Activated naive CD8-positive, alpha-beta T cell treated with anti-CD3 and anti-CD28 coated beads, Interleukin-2, amount 10 ng/mL, durations not matched to agents 7 days and 5 days (primary cell): ENCODE measurements at places on chromosomes 3 and 15. TPM values are rescaled to one million over a fixed set of nuclear protein-coding genes. Genes with fewer than 3 reads are reported as not detected.

The EEFSEC gene
- 22.7 TPM for total RNA-seq

The TMOD3 gene
- total RNA-seq = 70.3 TPM

The MYO5C gene
- 1.6 TPM for total RNA-seq

The ARPP19 gene
- total RNA-seq = 155 TPM

GRCh38 chr15:76815421-76815820 is 89.7 kb downstream of the SCAPER start:
- DNase-seq = no peak

GRCh38 chr3:173699353-173699752 is 301.8 kb downstream of the NLGN1 start:
- no peak for DNase-seq

DNA sequence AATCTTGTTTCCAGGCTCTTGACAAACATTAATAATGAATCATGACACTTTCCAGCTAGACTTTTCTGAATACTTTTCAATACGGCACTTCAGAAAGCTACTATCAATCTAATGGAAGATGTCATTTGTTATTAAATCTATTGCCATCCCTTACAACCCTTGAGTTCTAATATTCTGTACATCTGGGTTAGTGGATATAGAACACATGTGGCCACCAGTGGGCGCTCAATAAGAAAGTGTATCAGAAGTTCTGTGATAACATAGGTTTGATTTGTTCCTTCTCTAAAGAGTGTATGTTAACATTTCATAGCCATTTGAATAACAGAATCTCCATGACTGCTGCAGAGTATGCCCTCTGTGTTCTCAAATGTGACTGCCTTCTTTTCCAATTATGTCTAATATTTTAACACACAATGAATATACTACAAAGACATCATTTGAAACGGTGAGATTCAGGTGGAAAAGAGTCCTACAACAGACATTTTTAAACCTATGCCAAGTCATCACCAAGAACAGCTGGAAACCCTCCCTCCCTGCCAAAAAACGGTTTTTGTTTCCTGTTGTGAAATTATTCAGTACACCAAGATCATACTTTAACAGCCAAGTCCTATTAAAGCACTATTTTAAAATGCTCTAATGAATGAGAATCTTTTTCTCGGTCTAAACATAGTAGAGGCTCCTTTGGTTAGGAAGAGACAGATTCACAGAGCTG is 22.2 kb downstream of the ALDH1A2 start:
- DNase-seq = no peak

GRCh38 chr15:65888981-65889380 is 19.7 kb downstream of the RAB11A start:
- DNase-seq = no peak
